ENCODE measurements at places on chromosomes 11 and 22.
A peak's percentile ranks its signal among the peaks of the same experiment; 100 is the strongest.

DNA sequence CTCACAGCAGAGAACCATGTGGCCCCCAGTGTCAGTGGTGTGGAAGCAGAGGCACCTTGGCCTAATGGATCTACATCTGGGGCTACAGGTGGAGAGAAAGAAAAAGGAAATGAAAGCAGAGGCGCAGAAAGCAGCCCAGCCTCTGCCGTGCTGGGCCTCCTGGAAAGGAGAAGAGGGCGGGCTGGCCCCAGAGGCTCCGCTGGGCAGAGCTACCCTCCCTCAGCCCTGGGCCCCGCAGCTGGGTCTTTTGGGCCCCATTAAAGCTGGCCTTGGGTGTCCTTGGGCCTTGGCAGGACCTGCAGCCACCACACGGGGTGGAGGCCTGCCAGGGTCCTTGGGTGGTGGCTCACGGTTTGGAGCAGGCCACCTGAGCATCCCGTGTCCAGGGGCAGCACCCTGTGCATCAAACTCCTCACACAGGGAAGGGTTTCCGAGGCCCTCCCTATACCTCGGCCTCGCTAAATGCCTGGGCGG, 31.6 kb upstream of the GAL start:
- DNase-seq, result no peak

GRCh38 chr11:110797453-110797852, 85.2 kb upstream of the ARHGAP20 start:
- DNase-seq, result no peak

DNA sequence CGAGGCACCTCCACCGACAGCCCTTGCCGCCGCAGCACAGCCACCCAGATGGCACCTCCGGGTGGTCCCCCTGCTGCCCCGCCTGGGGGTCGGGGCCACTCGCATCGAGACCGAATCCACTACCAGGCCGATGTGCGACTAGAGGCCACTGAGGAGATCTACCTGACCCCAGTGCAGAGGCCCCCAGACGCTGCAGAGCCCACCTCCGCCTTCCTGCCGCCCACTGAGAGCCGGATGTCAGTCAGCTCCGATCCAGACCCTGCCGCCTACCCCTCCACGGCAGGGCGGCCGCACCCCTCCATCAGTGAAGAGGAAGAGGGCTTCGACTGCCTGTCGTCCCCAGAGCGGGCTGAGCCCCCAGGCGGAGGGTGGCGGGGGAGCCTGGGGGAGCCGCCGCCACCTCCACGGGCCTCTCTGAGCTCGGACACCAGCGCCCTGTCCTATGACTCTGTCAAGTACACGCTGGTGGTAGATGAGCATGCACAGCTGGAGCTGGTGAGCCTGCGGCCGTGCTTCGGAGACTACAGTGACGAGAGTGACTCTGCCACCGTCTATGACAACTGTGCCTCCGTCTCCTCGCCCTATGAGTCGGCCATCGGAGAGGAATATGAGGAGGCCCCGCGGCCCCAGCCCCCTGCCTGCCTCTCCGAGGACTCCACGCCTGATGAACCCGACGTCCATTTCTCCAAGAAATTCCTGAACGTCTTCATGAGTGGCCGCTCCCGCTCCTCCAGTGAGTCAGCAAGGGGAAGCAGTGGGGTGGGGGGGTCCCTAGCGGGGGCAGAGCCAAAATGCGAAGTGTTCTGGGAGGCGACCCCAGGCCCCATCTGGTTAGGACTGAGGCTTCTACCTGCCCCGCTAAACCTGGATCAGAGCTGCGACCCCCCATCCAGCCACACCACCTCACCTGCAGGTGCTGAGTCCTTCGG, 4.4 kb downstream of the FREY1 start:
- DNase-seq, result no peak

DNA sequence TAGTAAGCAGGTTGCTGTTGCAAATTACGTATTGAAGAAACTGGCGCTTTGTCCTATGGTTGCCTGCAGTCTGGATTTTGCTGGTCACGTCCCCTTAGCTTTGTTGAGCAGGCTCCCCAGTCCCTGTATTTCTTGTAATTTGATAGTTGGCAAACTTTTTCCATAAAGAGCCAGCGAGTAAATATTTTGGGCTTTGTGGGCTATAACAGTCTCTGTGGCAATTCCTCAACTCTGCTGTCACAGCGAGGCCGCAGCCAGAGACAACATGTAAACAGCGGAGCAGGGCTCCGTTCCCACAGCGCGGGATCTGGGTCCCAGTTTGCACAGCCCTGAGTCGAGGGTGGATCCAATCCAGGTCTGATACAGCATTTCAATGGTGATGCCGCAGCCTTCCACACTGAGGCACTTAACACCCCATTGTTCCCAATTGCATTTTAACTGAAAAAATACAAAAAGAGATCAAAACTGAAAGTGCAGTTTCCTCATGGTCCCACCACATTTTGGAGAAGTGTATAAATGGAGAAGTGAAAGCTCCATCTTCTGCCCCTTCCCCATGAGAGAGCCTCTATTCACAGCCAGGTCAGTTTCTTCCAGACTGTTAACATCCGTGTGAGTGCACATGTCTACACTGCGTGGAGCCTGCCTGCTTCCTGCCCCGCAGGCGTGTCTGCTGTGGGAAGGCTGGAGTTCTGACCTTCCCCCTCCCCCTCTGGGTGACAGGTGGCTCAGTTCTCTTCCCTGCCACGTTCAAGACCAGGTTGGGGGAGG, 89.1 kb downstream of the RPS6KA4 start:
- no peak for DNase-seq

GRCh38 chr22:39958949-39959639, 1.1 kb upstream of the TMA7B start:
- no peak for DNase-seq

GRCh38 chr11:34960277-34960676, 43.9 kb downstream of the PDHX start:
- no peak for DNase-seq

- DNase-seq, result no peak
Observed at GRCh38 chr11:85021058-85021457, 606.1 kb downstream of the DLG2 start.

DNA sequence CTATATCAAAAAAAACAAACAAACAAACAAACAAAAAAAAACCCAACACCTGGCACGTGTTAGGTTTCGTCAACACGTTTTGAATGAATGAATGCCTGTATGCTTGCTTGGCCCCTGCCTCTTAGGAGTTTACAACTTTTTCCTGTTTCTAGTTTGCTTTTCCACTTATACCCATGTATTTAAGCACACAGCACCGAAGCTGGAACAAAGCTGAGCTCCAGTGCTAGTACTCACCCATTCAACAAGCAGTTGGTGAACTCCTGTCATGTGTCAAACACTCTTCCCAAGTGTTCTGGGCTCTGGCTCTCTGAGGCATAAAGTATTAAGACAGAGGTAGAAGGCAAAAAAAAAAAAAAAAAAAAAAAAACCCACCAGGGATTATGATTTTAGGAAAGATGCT, 599.3 kb downstream of the BUD13 start:
- no peak for DNase-seq

DNA sequence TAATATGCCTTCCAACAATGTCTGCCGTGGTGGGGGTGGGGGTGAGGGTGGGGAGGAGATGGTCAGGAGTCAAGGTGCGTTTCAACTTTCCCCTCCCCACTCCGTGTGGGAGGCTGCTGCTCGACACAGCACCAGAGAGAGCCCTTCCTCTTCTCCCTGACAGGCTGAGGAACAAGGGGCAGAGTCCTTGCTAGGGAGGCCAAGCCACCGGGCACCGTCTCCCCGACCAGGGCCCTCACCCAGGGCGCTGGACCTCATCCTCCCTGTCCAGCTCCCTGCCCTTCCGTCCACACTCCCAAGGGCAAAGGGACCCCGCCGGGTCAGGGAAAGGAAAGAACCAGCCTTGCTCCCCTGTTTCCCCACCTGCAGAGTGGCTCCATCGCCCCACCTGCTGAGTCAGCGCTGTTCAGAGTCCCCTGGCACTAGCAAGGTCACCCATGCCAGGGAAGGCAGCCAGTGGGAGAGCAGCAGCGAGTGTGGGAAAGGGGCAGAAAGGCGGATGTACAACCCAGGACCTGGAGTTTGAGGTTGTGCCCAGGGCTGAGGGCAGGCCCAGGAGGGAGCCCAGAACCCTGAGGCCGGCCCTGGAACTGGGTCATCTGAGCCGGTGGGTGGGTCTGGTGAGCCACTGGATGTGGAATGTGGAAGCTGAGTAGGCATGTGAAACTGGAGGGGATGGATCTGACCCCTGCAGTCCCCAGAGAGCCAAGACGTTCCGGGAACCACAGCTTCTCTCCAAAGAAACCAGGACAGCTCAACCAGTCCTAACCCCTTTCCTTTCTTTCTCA, 47.2 kb downstream of the BUD13 start:
- no peak for DNase-seq

GRCh38 chr11:21771097-21771496, 421.8 kb upstream of the ANO5 start:
- no peak for DNase-seq

DNA sequence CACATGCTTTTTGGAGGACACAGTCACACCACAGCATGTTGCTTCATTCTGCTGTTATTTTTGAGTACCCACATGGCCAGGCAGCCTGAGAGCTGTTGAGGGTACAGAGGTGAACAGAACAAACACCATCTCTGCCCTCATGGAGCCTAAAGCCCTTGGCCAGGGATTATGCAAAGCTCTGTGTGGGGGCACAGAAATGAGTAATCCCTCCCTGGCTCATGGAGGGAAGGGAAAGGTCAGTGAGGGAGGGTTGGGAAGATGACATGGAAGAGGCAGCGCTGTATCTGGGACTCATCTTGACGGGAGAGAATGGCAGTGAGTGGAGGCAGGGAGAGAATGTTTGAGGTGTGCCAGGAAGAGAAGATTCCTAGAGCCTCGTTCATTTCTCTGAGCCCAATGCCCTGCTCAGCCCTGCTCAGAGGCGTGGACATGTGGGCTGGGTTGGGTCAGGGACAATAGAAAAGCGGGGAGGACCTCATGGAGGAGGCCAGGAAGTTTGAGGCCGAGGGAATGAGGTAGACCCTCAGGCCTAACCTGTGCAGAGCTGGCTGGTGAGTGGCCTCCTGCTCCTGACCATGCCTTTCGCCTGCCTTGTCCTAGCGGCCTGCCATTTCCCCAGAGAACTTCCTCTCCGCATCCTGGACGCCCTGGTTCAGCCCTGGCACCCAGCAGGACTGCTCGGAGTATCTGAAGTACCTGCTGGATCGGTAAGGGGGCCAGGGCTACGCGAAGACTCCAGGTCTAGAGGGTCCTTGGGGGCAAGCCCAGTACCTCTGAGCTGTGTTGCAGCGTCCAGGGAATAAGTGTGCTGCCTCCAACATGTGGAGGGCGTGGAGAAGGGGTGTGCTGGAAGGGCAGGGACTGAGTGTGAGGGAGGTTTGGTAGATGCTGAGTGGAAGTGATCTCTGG, 19.8 kb downstream of the USP35 start:
- peak; percentile 46 for DNase-seq

Measured in RWPE2 (cell line).